ENCODE measurements at places on chromosomes 5 and 9.
A peak's percentile ranks its signal among the peaks of the same experiment; 100 is the strongest.

DNA sequence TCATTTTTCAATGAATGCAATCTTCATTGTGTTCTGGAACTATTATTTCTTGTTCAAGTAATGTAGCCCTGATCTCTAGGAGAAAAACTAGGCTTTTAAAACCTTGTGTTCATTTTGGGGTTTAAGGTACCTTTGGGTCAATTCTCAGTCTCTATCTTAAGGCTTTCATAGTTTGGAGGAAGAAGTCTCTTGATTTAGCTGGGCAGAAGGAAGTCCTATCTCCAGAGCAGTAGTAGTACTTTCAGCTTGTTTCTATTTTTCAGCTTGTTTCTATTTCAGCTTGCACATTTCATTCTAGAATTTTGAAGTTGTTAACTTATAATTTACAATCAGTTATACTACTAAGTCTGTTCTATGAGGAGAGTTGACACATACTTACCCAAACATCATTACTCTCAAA lies 15.2 kb downstream of the CSNK1G3 start:
- no peak for DNase-seq

DNA sequence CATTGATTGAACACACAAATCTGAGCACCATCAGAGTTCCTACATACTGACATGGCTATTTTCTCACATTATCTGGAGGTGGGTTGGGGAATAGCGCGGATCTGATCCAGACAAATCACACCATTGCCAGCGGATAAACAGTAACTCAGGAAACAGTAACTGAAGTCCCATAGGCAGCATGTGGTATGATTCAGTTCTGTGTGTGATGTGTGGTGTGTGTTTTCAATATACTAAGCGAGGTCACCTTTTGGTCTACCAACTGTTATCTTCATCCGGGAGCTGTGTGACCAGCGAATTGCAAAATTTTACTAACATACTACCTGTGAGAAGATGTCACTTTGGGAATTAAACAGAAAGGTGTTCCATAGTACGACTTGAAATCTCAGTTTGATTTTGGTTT lies 50.1 kb downstream of the PKD2L2 start:
- DNase-seq = no peak

- no peak for DNase-seq
These were observed 55.4 kb downstream of the WDR36 start for GRCh38 chr5:111147502-111147901.

GRCh38 chr5:164868761-164869160 lies 1363.3 kb downstream of the MAT2B start:
- DNase-seq = no peak

GRCh38 chr5:125033602-125034001 lies 287.2 kb upstream of the ZNF608 start:
- no peak for DNase-seq

GRCh38 chr5:140145818-140146522 lies 20.2 kb downstream of the IGIP start:
- DNase-seq = peak; percentile 46
